ENCODE measurements at places on chromosomes 7 and 10. TPM values are rescaled to one million over a fixed set of nuclear protein-coding genes. Genes with fewer than 3 reads are reported as not detected.

GATA3 gene
- 293 TPM for total RNA-seq

DNA sequence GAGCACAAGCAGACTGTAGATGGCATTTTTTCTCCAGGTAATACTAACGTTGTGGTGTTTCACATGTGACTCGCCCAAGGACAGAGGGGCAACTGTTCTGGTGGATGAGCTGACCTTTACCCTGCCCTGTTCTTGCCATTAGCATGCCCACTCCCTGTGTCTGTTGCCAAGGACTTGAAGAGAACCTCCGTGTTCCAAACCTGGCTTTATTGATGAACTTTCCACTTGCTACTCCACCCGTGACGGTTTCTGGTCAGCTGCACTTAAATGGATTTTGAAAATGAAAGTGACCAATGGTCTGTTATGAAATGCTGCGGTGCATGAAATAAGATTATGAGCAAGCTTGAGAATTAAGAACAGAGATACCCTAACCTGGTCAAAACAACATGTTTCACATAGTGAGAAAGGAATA lies 30.4 kb downstream of the LRRC4 start:
- peaks cover 16% of the 10 kb centered on the region for H3K4me1 ChIP-seq
- no peak overlapping the region for H3K27ac ChIP-seq
- H3K27me3 ChIP-seq = no peaks in the 10 kb centered on the region

DNA sequence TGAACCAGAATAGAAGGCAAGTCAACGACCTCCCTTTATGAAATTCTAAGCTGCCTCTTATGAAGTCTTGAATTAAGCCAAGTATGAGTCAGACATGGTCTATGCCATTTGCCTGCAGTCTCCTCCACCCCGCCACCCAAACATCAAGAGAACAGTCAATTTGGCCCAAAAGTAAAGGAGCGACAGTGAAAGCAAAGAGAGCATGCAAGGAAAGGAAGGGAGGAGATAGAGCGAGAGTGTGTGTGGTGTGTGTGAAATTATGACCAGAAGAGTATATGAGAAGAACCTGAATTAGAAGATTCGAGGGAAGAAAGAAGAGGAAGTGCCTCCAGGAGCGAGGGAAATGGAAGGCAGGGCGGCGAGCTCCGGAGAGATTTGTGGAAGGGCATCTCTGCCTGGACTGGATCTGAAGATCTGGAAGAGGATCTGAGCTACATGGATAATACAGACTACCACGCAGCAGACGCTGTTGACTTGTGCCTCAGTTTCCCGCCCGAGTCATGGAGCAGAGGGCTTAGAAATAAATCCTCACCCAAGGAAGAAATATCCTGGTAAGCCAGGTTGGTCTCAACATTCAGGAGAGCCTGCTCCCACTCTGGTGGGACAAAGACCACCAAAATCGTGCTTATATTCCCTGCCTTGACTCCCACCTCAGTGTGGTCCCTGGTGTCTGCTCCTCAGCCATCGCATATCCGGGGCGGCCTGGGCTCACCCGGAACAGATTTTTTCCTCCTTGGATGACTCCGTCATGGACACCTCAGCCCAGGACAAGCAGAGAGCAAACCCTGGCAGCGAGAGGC lies 459 bp downstream of the ZDHHC6 start:
- H3K4me1 ChIP-seq = peaks cover 39% of the 10 kb centered on the region
- DNase-seq = no peak
- peaks cover 41% of the 10 kb centered on the region for H3K36me3 ChIP-seq
- H3K27ac ChIP-seq = peak overlapping the region; percentile 93
- H3K4me3 ChIP-seq = peak overlapping the region; percentile 97

NEURL1 gene
- 2.2 TPM for total RNA-seq

DNA sequence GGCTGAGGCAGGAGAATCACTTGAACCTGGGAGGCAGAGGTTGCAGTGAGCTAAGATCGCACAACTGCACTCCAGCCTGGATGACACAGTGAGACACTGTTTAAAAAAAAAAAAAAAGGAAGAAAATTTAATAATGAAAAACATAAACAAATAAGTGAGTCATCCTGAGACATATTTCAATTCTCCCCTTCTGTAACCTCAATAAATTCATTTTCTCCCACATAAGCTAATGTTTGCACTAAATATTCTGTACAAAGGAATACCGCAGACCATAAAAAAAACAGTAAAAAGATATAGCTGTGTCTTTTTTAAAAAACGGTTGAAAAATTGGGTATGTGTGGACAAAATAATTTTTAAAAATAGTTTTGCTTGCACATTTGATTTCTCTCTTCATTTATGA lies 654.0 kb downstream of the KCNMA1 start:
- no peaks in the 10 kb centered on the region for H3K36me3 ChIP-seq
- H3K4me1 ChIP-seq = no peaks in the 10 kb centered on the region
- H3K27ac ChIP-seq = no peak overlapping the region
- H3K27me3 ChIP-seq = peaks cover 1% of the 10 kb centered on the region
- no peak overlapping the region for H3K4me3 ChIP-seq

CPXM2 gene
- not detected for total RNA-seq

ZNRF2 gene
- 10.4 TPM for total RNA-seq

CAV2 gene
- not detected for total RNA-seq

- H3K4me3 ChIP-seq = no peak overlapping the region
- H3K27ac ChIP-seq = no peak overlapping the region
- H3K36me3 ChIP-seq = no peaks in the 10 kb centered on the region
- H3K4me1 ChIP-seq = peaks cover 2% of the 10 kb centered on the region
Observed at GRCh38 chr10:60185421-60185820, 204.3 kb downstream of the ANK3 start.

DNA sequence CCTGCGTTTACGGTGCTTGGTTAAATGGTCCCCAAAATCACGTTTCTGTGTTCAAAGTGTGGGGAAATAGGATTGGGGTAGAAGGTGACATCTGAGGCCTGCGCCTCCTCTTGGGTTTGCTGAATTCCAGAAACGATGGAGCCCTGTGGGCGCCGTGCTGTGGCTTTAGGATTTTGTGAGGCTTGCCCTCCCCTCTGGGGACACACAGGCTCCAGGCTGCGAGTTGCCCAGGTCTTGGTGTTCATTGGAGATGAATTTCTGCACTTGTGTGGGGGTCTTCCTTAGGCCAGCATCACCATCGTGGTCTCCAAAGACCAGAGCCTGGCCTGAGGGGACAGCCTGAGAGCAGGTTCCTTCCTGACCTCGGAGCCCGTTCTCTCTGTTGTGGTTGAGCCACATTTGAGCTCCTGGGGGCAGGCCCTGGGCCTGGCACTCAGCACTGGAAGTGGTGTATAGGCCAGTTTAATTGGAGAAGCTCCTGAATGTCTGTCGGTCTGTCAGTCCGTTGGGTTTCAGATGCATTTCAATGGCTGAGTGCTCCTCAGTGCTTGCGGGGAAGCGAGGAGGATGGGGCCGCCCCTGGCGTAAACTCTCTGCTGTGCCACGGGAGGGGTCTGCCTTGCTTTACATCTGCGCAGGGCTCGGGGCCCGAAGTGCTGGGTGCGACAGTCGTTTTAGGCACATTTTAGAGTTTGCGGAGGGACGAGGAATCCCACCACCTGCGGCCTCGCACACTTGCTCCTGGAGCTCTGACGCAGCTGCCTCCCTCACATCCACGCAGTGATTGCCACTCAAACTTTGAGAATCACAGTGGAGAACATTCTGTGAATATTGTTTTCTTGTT lies 71.7 kb downstream of the DNAJB6 start:
- peaks cover 18% of the 10 kb centered on the region for H3K4me1 ChIP-seq
- H3K4me3 ChIP-seq = no peak overlapping the region
- H3K27ac ChIP-seq = no peak overlapping the region
- H3K27me3 ChIP-seq = no peaks in the 10 kb centered on the region

DNA sequence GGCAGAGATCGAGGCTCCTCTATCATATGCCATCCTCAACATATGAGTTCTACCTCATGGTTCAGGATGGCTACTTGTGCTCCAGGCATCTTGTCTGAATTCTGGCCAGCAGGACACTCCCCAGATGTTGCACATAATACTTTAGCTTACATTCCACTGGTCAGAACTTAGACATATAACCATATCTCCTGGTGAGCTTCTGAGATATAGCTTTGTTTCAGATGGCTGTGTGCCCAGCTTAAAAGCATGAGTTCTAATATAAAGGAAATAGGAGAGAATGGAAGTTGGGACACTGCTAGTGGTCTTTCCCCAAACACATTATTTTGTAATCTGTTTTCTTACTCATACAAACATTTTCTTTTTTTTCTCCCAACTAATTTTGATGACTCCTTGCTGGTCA lies 50.8 kb upstream of the IFRD1 start:
- no peak overlapping the region for H3K4me3 ChIP-seq
- H3K4me1 ChIP-seq = peaks cover 22% of the 10 kb centered on the region
- DNase-seq = no peak

OLAH gene
- not detected for total RNA-seq

CDH23 gene
- 0.55 TPM for total RNA-seq

DNA sequence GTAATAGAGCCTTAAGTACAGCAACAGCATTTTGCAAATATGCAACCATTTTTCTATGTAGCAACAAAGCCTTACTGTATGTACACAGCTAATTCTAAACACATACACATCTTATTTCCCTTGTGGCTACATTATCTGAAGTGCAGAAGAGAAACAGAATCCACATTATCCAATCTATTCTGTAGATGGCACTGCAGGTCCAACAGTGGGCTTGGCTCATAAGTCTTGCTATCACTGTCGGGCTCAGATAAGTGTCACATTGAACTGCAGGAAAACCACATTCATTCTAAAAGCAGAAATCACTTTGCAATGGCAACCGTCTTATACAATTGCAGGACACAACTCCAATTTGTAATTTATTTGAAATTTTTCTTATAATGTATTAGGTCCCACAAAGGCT lies 109.8 kb upstream of the NOBOX start:
- H3K4me3 ChIP-seq = no peak overlapping the region
- no peaks in the 10 kb centered on the region for H3K27me3 ChIP-seq
- DNase-seq = no peak
- peaks cover 5% of the 10 kb centered on the region for H3K4me1 ChIP-seq
- no peaks in the 10 kb centered on the region for H3K36me3 ChIP-seq
- no peak overlapping the region for H3K27ac ChIP-seq

GDF2 gene
- total RNA-seq = not detected

DNA sequence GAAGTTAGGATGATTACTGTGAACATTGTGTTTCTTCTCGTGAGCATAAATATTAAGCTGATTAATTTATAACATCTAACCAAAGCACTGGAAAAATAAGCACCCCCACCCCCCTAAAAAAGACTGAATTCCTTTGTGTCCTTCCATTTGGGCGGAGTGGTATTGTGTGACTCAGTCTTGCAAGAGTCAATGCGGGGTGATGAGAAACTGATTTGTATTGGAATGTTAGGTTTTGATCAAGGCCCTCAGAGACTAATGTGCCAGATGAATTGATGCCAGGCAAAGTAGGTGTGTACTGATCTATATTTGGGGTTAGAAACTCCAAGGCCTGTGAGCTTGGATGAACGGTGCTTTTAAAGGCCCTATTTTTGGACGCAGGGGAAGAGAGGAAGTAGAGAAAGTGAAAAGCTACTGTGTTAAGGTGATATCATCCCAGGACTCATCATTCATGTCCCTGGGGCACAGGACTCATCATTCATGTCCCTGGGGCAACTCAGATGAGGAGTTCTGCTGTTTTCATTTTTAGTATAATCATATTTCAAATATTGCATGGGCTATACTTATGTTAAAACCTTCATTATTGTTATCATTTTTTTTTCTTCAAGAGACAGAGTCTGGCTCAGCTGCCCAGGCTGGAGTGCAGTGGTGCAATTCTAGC lies 61.3 kb upstream of the PTN start:
- H3K36me3 ChIP-seq = no peaks in the 10 kb centered on the region
- no peak overlapping the region for H3K27ac ChIP-seq
- no peak for DNase-seq
- no peaks in the 10 kb centered on the region for H3K4me1 ChIP-seq
- no peak overlapping the region for H3K4me3 ChIP-seq

SLC13A1 gene
- not detected for total RNA-seq

DNA sequence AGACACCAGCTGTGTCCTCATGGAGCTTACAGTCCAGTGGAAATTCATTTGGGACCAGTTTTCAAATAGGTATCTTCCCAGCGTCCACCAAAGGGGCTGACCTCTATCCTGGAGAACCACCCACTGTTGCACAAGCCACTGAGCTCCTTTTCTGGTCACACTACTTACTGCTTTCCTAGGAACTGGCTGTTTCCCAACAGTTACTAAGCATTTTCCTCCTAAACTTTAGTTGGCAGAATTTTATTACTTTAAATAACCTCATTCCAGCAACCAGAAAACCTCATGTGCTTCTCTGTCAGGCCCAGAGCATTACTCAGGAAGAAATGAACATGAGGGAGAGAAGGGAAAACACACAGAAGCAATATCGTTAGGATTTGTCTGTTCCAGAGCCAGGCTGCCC lies 183.1 kb downstream of the GPAM start:
- H3K27ac ChIP-seq = no peak overlapping the region
- H3K4me3 ChIP-seq = no peak overlapping the region
- DNase-seq = no peak

EPHA1 gene
- total RNA-seq = 0.34 TPM

- peak overlapping the region; percentile 95 for H3K4me3 ChIP-seq
- H3K27ac ChIP-seq = peak overlapping the region; percentile 97
- H3K36me3 ChIP-seq = peaks cover 13% of the 10 kb centered on the region
- H3K4me1 ChIP-seq = peaks cover 27% of the 10 kb centered on the region
- H3K27me3 ChIP-seq = peaks cover 18% of the 10 kb centered on the region
Observed at GRCh38 chr10:110226926-110227641, 19.7 kb downstream of the MXI1 start.

GRCh38 chr7:141073641-141074161 lies at the start of gene TMEM178B:
Gene TMEM178B (plus strand): TSS chr7:141074064.
- DNase-seq = peak; percentile 13
- H3K27ac ChIP-seq = no peak within 1 kb of the TSS
- peak within 1 kb of the TSS; percentile 64 for H3K4me3 ChIP-seq
- H3K36me3 ChIP-seq = no peaks in the 10 kb centered on the region
- H3K4me1 ChIP-seq = peaks cover 13% of the 10 kb centered on the region

SPDYE17 gene
- total RNA-seq = not detected

- H3K27me3 ChIP-seq = peaks cover 27% of the 10 kb centered on the region
- no peak overlapping the region for H3K4me3 ChIP-seq
- H3K4me1 ChIP-seq = peaks cover 10% of the 10 kb centered on the region
- no peak for DNase-seq
Observed at GRCh38 chr10:90964781-90965465, 44.0 kb upstream of the ANKRD1 start.

FAM180A gene
- total RNA-seq = not detected

CCNJ gene
- 8.3 TPM for total RNA-seq

DNA sequence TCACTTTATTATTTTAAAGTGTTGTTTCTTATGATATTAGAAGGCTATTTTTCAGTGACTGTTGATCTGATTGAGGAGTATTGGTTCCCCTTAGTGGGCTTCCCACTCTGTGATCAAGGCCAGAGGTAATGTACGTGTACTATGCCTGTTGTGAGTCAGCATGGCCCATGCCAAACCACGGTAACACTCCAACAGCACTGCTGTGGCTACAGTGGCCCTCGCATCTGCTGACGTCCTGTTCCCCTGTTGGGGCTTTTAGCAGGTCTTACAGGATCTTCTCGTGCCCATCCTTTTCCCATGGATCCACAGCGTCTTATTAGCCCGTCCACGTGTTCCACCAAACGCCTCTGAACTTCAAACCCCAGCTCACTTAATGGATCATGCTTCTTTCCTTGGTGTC lies 964.6 kb upstream of the CELF2 start:
- no peak overlapping the region for H3K27ac ChIP-seq
- no peaks in the 10 kb centered on the region for H3K4me1 ChIP-seq
- no peaks in the 10 kb centered on the region for H3K27me3 ChIP-seq
- no peak overlapping the region for H3K4me3 ChIP-seq
- DNase-seq = no peak

Measured in activated T-helper 2 cell treated with anti-CD3 and anti-CD28 coated beads, Interferon-gamma antibody, Interleukin-2, Interleukin-4, amounts not matched to agents 10 μg/mL and 5 μg/mL and 100 μg/mL, durations not matched to agents 14 hours and 24 hours and 36 hours (primary cell).